Forelimb muscle (tissue), 1 donor: ENCODE measurements at places on chromosomes 11 and 22. TPM values are rescaled to one million over a fixed set of nuclear protein-coding genes. Genes with fewer than 3 reads are reported as not detected.

DNA sequence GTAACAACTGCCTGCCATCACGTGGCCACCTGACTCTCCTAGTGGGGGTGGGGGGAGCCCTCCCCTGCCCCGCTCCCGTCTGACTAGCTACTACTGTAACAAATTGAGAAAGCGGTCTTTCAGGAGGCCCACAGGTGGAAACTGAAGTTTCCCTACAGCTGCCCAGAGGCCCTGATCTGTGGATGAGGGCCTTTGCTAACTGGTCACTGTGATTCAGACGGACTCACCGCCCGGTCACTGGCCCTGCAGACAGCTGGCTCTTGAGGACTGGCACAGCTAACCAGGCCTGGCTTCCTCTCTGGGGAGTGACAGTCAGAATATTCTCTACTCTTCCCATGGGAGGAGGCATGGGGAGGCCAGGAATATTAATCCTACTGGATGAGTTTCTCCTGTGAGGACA lies 116.8 kb downstream of the ARHGAP8 start:
- DNase-seq: no peak

GRCh38 chr11:116424615-116425261 lies 348.0 kb downstream of the BUD13 start:
- DNase-seq: no peak

DNA sequence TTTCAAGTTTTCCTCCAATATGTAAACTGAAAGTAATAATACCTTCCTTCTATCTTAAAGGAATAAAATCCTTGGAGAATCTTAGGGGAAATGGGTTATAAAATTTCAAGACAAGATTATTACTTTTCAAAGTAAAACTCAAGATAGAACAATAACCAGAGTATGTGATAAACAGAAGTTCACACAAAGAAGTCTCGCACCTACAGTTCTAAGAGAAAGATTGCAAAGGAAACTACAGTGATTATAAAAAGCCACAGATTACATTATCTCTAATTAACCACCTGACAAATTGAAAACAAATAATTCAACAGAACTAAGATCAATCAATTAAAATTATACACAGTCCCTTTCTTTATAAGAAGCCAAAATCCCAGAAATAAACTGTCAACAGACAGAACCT lies 34.0 kb downstream of the AMBRA1 start:
- DNase-seq: no peak

GRCh38 chr11:33262011-33262645 lies 4.9 kb downstream of the HIPK3 start:
- no peak for DNase-seq

The WEE1 gene
- 35.0 TPM for polyA plus RNA-seq

GRCh38 chr22:46869831-46870441 lies 107.5 kb downstream of the TBC1D22A start:
- DNase-seq: no peak

DNA sequence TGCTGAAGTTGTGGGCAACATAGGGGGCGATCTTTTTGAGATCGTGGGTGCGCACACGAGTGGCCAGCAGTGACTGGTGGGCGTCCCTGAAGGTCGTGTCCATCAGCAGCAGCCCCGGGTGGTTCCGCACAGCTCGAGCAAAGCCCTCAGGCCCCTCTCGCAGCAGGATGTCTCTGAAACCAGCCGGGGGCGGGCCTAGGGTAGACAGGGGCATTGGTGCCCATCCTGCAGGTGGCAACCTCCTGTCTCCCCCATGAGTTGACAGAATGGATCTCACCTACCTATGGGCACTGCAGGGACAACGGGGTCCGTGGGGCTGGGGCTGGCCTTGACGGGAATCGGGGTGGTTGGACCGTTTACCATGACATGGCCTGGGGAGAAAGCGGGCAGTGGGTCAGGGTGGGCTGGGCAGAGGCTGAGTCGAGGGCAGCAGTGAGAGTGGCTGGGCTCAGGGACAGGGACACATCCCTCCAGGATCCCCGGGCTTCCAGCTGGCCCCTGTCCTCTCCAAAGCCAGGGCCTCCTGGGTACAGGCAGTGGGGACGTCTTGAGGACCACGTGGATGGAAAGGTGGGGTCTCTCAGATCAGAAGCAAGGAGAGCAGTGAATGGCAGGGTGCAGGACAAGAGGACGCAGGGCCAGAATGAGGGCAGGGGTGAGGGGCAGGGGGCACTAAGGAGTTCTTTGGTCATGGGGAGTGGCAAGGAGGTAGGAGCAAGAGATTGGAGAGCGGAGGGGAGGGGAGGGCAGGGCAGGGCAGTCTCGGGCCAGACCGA lies 4.2 kb upstream of the LRFN4 start:
- DNase-seq: no peak

DNA sequence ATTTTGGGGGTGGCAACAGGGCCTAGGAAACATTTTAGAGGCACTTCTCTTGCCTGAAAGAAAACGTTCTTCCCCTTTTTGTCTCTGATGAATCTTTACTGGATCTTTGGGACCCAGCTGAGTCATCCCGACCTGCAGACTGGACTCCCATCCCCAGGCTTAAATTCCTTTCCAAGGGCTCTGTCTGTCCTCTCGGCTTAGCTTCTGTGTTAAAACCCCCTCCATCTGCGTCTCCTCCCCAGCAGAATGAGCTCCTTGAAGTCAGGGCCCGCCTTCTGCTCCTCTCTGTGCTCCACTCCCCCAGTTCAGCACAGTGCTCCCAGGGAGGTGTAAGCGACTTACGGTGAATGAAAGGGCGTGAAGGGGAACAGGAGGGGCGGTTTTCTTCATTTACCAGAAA lies 895 bp upstream of the DAGLA start:
- no peak for DNase-seq

The SYCE3 gene
- polyA plus RNA-seq: not detected

The CEP126 gene
- 3.1 TPM for polyA plus RNA-seq

The BCO2 gene
- 9.0 TPM for polyA plus RNA-seq

- no peak for DNase-seq
Observed at GRCh38 chr22:23891726-23892125, 2.5 kb upstream of the MIF start.

DNA sequence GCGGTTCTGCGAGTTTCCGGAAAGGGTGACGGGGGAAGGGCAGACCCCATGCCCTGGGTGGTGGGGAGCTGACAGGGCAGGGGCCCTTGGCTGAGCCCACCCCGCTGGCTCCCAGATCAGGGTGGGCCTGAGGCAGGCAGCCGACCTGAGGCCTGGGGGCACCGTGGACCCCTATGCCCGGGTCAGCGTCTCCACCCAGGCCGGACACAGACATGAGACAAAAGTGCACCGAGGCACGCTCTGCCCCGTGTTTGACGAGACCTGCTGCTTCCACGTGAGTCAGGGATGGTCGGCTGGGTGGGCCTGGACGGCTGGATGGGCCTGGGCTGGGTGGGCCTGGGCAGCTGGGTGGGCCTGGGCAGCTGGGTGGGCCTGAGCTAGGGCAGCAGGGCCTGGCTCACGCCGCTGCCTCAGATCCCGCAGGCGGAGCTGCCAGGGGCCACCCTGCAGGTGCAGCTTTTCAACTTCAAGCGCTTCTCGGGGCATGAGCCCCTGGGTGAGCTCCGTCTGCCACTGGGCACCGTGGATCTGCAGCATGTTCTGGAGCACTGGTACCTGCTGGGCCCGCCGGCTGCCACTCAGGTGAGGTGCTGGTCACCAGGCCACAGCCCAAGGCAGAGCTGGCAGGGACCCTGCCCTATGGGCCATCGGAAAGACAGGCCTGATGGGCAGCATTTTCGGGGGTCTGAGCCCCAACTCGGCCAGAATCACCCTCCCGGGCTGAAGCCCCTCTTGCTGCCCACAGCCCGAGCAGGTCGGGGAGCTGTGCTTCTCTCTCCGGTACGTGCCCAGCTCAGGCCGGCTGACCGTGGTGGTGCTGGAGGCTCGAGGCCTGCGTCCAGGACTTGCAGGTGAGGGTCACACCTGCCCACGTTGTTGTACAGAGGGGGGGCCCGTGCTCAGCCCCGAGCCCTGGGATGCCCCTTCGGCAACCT lies 1.5 kb downstream of the SYT8 start:
- DNase-seq: no peak

DNA sequence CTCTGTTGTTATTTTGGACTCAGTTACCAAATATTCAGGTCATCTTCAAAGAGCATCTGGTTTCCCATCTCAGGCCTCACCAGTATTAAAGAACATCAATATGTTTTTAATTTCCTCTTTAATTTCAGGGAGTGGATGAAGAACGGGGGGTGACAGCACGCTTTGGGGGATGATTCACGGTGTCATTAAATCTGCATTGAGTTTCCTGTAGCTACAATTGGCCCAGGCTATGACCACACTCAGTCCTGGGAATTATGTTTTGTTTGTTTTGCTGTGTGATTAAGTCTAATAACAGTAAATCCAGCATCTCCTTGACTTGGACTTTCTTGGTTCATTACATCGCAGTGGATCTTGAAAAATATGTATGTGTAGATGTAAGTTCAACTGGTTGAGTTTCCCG lies 149.7 kb upstream of the SEZ6L start:
- no peak for DNase-seq

The CD6 gene
- 0.83 TPM for polyA plus RNA-seq

The JAML gene
- 1.7 TPM for polyA plus RNA-seq

The KRTAP5-7 gene
- polyA plus RNA-seq: not detected

DNA sequence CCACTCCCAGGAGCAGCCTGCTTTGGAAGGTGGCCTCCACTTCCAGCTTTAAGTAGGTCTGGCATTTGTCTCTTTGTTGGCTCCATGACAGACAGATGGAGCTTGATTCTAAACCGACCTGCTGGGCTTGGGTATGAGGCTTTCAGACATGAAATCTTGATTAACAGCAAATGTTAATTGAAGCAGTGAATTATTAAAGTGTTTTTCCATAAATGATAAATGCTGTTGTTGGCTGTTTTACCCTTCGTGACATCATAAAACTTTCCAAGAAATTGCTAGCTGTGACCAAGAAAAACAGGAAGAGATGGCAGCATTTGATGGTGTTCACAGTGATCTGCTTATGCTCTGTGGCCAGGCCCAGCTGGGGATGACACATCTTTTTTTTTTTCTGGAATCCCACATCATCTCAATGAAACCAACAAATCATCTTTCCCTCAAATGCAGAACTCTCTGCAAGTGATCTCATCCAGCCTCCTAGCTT lies 66.1 kb downstream of the RBMXL2 start:
- no peak for DNase-seq

DNA sequence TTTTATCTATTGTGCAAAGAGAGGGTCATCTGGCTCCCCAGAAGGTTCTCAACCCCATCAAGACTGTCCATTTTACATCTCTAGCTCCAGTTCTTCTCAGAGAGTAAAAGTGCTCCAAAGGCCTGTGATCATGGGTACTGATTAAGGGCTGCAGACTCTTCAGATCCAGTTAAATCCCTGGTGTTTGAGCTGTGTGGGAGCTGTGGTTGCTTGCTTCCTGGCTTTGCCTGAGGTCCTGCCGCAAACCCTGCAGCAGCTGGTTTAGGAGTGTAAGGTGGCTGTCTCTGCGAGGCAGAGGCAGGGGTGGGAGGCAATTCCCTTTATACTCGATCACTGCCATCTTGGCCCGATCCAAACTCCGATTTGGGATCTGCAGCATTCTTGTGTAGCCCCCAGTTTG lies 1.2 kb downstream of the MRPL17 start:
- no peak for DNase-seq

DNA sequence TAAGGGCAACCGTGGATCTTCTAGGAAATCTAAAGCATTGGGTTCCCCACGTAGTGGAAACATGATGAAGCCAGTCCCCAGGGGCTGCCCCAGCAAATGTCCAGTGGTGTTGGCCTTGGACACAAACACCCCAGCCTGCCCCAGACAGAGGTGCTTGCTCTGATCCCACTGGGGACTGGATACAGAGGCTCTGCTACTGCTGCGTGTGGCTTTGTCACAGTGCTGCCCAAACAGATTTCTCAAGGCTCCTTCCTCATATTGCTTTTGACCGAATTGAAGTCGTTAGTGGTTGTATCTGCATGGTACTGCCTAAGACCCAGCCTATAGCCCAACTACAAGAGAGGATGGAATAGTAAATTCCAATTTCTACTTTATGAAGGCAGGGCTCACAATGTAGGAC lies 40.1 kb upstream of the CD44 start:
- DNase-seq: no peak

The MAP6 gene
- polyA plus RNA-seq: 10.7 TPM

- DNase-seq: no peak
Observed at GRCh38 chr11:36074941-36075431, 131.1 kb downstream of the LDLRAD3 start.

GRCh38 chr11:62611705-62612365 lies 740 bp downstream of the EML3 start:
- no peak for DNase-seq

DNA sequence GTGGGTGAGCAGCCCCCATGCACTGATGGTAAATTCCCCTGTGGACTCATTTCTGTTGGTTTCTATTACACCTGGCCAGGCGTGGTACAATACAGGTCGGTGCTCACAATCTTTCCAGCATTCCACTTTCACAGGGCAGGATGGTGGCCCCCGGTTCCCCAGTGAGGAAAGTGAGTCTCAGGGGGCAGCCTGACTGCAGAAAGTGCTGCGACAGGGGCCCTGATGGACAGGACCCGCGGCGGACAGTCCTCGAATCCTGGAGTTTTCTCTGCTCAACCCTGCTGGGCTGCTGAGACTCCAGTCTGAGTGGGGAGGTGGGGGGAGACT lies 3.1 kb upstream of the PGGHG start:
- no peak for DNase-seq

- no peak for DNase-seq
Observed at GRCh38 chr11:34013898-34014571, 37.5 kb upstream of the CAPRIN1 start.

GRCh38 chr11:104609311-104610085 lies 288.8 kb downstream of the CASP12 start:
- peak; percentile 46 for DNase-seq

DNA sequence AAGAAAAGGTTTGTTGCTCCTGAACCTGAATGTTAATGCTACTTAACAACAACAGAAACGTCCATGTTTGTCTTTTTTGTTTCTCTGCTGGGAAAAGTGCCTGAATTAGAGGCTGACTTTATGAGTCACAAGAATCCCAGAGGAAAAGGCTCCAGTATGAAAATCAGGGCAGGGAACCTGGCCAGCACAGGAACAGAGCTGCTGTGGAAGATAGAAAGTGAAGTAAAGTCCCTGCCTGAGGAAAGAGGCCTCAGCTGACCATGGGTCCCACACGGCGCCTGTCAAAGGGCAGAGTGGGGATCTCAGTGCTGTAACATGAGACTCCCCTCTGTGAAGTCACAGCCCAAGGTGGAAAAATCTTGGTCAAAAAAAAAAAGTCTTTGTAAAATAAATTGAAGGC lies 632.3 kb upstream of the CCDC90B start:
- no peak for DNase-seq

The LRRC56 gene
- 7.3 TPM for polyA plus RNA-seq

DNA sequence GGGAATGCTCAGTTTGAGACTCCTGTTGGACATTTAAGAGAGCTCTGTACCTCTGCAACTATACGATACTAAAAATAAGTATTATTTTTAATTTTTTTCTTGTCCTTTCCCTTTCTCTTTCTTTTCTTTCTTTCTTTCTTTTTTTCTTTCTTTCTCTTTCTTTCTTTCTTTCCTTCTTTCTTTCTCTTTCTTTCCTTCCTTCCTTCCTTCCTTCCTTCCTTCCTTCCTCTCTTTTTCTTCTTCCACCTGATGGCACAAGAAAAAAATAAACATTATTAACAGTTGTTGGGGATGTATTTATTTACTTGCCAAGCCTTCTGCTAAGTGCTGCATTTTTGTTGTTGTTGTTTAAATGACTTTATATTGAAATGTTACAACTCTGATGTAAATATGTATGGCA lies 39.5 kb downstream of the GRAMD1B start:
- no peak for DNase-seq
